ENCODE measurements at places on chromosomes 11 and 22.
A peak's percentile ranks its signal among the peaks of the same experiment; 100 is the strongest.

GRCh38 chr22:22761606-22761962, 117.2 kb downstream of the GGTLC2 start:
- no peak overlapping the region for H3K27ac ChIP-seq
- H3K36me3 ChIP-seq = no peaks in the 10 kb centered on the region
- no peaks in the 10 kb centered on the region for H3K27me3 ChIP-seq
- DNase-seq = no peak

- no peaks in the 10 kb centered on the region for H3K4me1 ChIP-seq
- H3K27ac ChIP-seq = no peak overlapping the region
- DNase-seq = no peak
- H3K36me3 ChIP-seq = no peaks in the 10 kb centered on the region
- H3K27me3 ChIP-seq = no peaks in the 10 kb centered on the region
- H3K4me3 ChIP-seq = no peak overlapping the region
Observed at GRCh38 chr11:126029805-126030204, 32.9 kb downstream of the CDON start.

- 0 out of 2 replicates have a peak, but pooled peaks cover 4% of the 10 kb centered on the region for H3K36me3 ChIP-seq
- H3K27me3 ChIP-seq = peaks cover 18% of the 10 kb centered on the region
- peaks cover 10% of the 10 kb centered on the region for H3K4me1 ChIP-seq
- no peak overlapping the region for H3K4me3 ChIP-seq
Observed at GRCh38 chr11:839875-840617, 2.3 kb downstream of the POLR2L start.

DNA sequence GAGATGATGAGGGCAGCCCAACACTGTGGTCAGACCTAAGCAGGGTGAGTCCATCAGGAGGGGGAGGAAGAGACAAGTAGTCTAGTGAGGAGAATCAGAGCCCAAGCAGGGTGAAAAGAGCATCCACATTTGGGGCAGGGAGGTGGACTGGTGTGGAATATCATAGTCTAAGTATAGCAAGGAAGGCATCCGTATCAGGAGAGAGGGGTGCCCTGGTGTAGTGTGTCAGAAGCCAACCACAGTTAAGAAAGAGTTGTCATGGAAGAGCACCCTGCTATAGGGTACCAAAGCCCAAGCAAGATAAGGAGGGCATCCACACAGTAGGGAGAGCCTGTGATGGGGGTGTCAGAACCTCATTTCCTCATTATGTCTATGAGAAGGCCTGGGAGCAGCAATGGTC, 45.3 kb downstream of the PAK1 start:
- H3K4me3 ChIP-seq = no peak overlapping the region
- H3K36me3 ChIP-seq = no peaks in the 10 kb centered on the region
- DNase-seq = no peak

- peak; percentile 88 for DNase-seq
- no peak overlapping the region for H3K4me3 ChIP-seq
- H3K4me1 ChIP-seq = peaks cover 66% of the 10 kb centered on the region
- H3K36me3 ChIP-seq = no peaks in the 10 kb centered on the region
- H3K27ac ChIP-seq = peak overlapping the region; percentile 67
Observed at GRCh38 chr22:24141586-24141985, 39.7 kb upstream of the SUSD2 start.

- H3K27ac ChIP-seq = no peak overlapping the region
- no peaks in the 10 kb centered on the region for H3K27me3 ChIP-seq
- no peaks in the 10 kb centered on the region for H3K4me1 ChIP-seq
- H3K4me3 ChIP-seq = no peak overlapping the region
- no peak for DNase-seq
Observed at GRCh38 chr22:20448630-20449029, 11.0 kb upstream of the SCARF2 start.

DNA sequence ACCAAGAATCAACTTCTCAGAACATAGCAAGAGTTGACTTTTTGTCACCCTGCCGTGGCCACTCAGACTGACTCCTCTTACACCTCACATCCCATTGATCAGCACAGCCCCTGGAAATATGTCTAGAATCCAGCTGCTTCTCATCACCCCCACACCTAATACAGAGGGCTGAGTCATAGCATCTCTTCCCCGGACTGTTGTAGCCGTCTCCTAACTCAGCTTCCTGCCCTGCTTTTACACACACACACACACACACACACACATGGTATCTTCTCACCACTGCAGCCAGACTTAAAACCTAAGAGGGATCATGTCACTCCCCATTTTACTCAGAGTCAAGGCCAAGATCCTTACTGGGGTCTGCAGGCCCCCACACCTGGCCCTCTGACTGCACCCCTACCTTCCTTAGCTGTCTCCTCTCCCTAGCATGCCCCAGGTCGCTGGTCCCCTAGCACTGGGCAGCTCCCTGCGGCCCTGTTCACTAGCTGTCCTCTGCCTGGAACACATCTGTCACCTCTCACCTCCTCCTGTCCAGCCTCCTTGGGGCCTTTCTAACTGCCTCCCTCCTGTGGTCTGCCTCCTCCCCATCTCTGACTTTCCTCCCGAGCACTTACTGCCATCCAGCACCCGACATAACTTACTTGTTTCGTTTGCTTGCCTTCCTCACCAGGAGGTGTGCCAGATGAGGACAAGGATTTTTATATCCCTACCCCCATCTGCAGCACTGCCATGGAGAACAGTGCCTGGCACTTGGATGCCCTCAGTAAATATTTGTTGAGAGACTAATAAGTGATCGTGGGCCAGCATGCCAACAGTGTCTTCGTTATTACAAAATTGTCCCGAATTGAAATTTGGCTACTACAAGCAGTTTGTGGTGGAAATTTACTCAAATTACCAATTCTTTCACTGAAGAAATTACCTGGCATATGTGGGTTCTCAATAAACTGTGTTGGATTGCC, 61.9 kb downstream of the BMAL1 start:
- no peak for DNase-seq
- H3K4me1 ChIP-seq = peaks cover 16% of the 10 kb centered on the region
- no peak overlapping the region for H3K27ac ChIP-seq
- H3K4me3 ChIP-seq = no peak overlapping the region

- no peak overlapping the region for H3K27ac ChIP-seq
- H3K27me3 ChIP-seq = no peaks in the 10 kb centered on the region
- no peaks in the 10 kb centered on the region for H3K36me3 ChIP-seq
- peak; percentile 46 for DNase-seq
- peaks cover 34% of the 10 kb centered on the region for H3K4me1 ChIP-seq
- no peak overlapping the region for H3K4me3 ChIP-seq
Observed at GRCh38 chr11:3905080-3905953, 49.9 kb downstream of the STIM1 start.

GRCh38 chr11:131827430-131827829, 457.0 kb downstream of the NTM start:
- no peak for DNase-seq
- H3K4me1 ChIP-seq = no peaks in the 10 kb centered on the region
- no peak overlapping the region for H3K27ac ChIP-seq
- no peaks in the 10 kb centered on the region for H3K36me3 ChIP-seq
- no peak overlapping the region for H3K4me3 ChIP-seq

DNA sequence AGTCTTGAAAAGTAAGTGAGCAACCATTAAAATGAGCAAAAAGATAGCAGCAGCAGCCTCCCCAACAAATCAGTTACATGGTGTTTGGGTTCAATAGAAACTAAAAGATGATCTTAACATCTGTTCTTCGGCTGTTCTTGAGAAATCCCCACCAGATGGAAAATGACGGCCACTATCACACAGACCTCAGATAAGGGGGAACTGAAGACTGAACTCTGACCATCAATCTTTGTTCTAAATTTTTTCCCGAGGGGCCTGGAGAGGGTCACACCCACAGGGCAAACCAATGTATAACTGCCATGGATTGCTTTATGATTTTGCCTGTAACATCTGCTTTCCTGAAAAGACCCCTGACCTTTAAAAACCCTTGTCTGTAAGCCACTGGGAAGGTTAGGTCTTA, 624.8 kb upstream of the KIRREL3 start:
- H3K4me1 ChIP-seq = no peaks in the 10 kb centered on the region
- no peak overlapping the region for H3K4me3 ChIP-seq
- no peaks in the 10 kb centered on the region for H3K36me3 ChIP-seq
- H3K27ac ChIP-seq = no peak overlapping the region
- H3K27me3 ChIP-seq = no peaks in the 10 kb centered on the region

- DNase-seq = no peak
- H3K36me3 ChIP-seq = no peaks in the 10 kb centered on the region
- H3K4me1 ChIP-seq = no peaks in the 10 kb centered on the region
- H3K27ac ChIP-seq = no peak overlapping the region
- H3K4me3 ChIP-seq = no peak overlapping the region
- H3K27me3 ChIP-seq = no peaks in the 10 kb centered on the region
Observed at GRCh38 chr22:20615021-20615420, 107.6 kb downstream of the MED15 start.

- no peak overlapping the region for H3K27ac ChIP-seq
- no peaks in the 10 kb centered on the region for H3K36me3 ChIP-seq
- H3K4me1 ChIP-seq = no peaks in the 10 kb centered on the region
- DNase-seq = no peak
- H3K4me3 ChIP-seq = no peak overlapping the region
- H3K27me3 ChIP-seq = 0 out of 2 replicates have a peak, but pooled peaks cover 1% of the 10 kb centered on the region
Observed at GRCh38 chr22:24986816-24987215, 34.3 kb downstream of the KIAA1671 start.

- H3K36me3 ChIP-seq = no peaks in the 10 kb centered on the region
- H3K4me1 ChIP-seq = no peaks in the 10 kb centered on the region
- H3K27ac ChIP-seq = no peak overlapping the region
Observed at GRCh38 chr11:1830004-1830321, 4.8 kb upstream of the SYT8 start.

DNA sequence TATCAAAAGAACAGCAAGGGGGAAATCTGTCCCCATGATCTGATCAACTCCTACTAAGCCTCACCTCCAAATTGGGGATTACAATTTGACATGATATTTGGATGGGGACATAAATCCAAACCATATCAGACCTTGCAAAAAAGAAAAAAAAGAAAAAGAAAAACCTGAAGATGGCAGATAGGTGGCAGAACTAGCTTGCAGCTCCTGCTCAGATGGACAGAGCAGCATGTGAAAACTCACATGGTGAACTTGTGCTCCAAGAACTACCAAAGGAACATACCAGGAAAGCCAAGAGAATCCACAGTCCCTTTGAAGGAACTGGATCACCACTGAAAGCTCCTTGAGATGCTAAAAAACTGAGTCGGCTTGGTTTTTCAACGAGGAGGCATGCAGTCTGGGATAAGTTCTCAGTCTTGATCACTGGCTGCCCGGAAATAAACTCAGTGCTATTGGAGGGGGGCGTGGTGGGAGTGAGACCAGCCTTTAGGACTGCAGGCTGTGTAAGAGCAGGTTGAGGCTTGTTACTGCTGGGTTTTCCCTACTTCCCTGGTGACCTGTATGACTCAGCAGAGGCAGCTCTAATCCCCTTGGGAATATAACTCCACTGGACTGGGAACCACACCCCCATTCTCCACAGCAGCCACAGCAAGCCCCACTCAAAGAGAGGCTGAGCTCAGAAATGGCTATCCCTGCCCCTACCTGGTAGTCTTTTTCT, 358.3 kb upstream of the ARHGAP42 start:
- peak overlapping the region; percentile 32 for H3K27ac ChIP-seq
- H3K36me3 ChIP-seq = no peaks in the 10 kb centered on the region
- no peaks in the 10 kb centered on the region for H3K27me3 ChIP-seq
- peaks cover 9% of the 10 kb centered on the region for H3K4me1 ChIP-seq
- peak; percentile 25 for DNase-seq
- H3K4me3 ChIP-seq = no peak overlapping the region

DNA sequence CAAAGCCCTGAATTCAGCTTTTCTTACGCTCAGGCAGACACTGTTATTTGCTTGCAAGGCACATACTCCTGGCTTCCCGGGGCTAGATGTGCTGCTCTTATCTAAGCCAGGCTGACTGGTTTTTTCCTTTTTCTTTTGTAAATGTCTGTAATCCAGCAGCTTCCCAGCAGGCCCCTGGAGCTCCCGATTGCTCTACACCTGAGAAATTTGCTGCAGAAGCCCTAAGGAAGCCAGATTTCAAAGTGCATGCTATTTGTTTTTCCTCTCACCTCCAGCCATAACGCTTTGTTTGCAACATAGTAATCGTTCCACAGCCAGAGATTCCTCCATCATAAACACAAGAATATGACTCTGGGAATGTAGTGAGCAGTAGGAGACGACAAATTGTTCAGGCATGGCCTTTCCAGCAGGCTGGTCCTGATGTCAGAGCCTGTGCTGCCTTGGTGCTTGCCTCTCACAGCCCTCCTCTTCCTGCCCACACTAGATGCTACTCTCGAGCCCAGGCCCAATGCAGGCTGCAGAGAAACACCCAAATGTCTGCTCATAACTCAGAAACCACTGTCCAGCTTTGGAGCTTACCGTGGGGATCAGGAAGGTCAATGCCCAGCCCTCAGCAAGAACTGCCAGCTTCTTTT, 54.7 kb upstream of the SLC6A5 start:
- no peaks in the 10 kb centered on the region for H3K4me1 ChIP-seq
- no peaks in the 10 kb centered on the region for H3K27me3 ChIP-seq
- H3K4me3 ChIP-seq = no peak overlapping the region
- no peaks in the 10 kb centered on the region for H3K36me3 ChIP-seq
- H3K27ac ChIP-seq = no peak overlapping the region
- DNase-seq = no peak

DNA sequence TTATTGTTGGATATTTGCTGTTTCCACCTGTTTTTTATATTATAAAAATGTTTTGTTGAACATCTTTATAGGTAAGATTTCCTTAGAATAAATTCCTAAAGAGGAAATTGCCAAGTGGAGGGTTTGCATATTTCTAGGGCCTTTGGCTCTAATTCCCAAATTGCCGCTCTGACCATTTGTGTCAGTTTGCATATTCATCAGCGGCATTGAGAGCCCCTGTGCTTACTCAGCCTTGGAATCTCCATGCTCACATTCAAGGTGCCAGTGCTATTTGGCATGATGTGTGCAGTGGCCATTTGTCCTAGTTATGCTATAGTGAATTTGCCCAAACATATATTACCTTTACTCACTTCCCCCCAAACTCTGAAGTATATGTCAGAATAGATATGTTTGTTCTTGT, 25.5 kb downstream of the KREMEN1 start:
- DNase-seq = no peak
- no peak overlapping the region for H3K4me3 ChIP-seq
- no peaks in the 10 kb centered on the region for H3K27me3 ChIP-seq
- no peaks in the 10 kb centered on the region for H3K36me3 ChIP-seq

GRCh38 chr11:58919561-58919960, 19.7 kb upstream of the GLYATL1 start:
- no peak overlapping the region for H3K27ac ChIP-seq
- no peaks in the 10 kb centered on the region for H3K36me3 ChIP-seq
- no peaks in the 10 kb centered on the region for H3K27me3 ChIP-seq
- DNase-seq = no peak

DNA sequence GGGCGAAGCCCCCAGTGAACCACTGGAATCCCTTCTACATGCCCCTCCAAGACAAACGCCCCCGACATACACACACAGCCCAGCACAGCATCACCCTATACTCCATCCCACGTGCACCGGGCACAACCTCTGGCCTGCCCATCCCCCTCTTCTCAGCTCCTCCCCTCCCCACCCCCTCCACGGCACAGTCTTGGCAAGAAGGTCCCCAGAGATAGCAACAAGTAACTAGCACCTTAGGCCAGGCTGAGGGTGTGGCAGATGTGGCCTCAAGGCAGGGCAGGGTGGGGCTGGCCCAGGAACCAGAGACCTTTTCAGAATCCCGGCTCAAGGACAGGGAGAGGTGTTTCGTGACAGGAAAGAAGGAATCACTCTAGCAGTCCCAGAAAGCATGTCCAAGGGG, 54.3 kb downstream of the CYTH4 start:
- H3K27ac ChIP-seq = no peak overlapping the region
- no peaks in the 10 kb centered on the region for H3K4me1 ChIP-seq
- peaks cover 99% of the 10 kb centered on the region for H3K27me3 ChIP-seq
- no peak overlapping the region for H3K4me3 ChIP-seq

GRCh38 chr11:18501629-18502028, 25.1 kb downstream of the TSG101 start:
- no peak overlapping the region for H3K4me3 ChIP-seq
- H3K36me3 ChIP-seq = peaks cover 4% of the 10 kb centered on the region
- no peaks in the 10 kb centered on the region for H3K27me3 ChIP-seq
- no peak overlapping the region for H3K27ac ChIP-seq
